ENCODE measurements at places on chromosomes 2 and 18.

GRCh38 chr2:60549928-60550177 is 3.6 kb downstream of the BCL11A start:
- no peak for DNase-seq

DNA sequence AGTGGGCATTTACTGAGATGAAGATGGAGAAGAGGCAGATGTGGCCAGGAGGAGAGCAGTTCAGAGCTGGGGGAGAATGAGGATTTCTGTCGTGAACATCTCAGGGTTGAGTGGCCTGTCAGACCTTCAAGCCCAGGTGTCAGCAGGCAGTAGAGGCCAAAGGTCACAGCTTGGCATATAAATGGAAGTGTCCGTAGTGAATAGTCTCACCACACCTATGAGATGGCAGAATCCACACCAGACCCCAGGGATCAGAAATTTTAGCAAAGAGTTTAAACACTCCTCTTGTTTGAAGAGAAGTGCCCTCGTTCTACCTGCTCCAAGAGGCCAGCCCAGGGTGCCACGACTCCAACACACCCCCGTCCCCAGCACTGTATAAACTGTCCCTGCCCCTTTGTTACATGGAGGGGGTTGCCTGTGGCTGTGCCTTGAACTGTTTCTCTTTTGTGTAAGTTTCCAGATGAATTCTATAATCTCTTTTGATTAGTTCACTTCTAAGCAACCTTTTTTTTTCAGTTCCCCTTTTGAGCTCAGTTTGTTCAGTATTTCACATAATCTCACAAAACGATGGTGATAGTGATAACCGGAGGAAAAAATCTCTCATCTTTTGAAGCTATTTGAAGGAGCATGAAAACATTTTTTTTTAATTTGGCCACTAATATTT is 69.0 kb upstream of the TTC39C start:
- no peak for DNase-seq

DNA sequence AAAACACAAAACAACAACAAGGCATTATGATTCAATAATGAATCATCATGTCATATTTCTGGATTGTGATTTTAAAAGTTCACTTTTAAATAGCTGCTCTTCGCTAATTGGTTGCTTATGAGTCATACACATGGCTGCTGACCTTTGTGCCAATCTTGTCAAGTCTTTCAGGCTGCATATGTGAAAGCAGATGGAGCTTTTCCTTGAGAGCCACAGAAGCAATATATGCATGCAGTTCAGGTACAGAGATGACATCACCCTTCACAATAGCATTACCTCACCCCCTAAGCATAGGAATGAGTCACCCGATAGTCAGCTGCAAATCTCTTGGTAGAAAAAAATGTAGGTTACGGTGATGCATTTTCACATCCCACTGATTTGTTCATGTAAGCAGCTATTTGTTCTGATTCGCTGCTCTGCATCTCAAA is 27.2 kb downstream of the EIF2AK3 start:
- DNase-seq, result no peak

- no peak for DNase-seq
Observed at GRCh38 chr2:162473986-162474385, 130.1 kb downstream of the GCA start.

DNA sequence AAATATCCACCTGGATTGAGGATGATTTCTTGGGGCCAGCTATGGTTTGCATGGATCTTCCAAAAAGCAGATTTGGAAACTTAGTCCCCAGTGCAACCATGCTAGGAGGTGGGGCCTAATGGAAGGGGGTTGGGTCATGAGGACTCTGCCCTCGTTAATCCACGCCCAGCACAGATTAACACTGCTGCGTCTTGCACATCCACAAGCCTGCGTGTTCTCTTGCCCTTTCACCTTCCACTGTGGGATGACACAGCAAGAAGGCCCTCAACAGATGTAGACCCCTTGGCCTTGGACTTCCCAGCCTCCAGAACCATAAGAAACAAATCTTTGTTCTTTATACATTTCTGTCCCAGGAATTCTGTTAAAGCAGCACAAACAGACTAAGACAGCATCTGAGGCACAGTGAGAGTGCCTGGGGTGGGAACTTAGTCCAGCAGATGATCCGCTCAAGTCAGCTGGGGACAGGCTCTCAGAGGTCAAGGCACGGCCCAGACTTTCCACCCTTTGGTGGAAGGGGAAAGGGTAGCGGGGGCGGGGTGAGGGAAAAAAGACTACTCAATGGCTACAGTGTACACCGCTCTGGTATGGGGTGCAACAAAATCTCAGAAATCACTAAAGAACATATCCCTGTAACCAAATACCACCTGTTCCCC is 2.4 kb downstream of the RAB17 start:
- no peak for DNase-seq

DNA sequence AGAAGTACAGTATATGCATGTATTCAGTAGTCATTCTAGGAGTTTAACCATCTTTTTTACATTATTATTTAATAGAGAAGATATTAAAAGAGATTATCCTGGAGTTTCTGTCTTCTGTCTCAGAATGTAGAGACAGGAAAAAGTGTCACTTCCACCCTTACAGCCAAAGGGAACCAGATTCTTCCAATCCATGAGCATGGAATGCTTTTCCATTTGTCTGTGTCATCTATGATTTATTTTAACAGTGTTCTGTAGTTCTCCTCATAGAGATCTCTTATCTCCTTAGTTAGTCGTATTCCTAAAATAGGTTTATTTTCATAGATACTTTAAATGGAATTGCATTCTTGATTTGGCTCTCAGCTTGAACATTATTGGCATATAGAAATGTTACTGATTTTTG is 959.5 kb upstream of the PIK3C3 start:
- DNase-seq, result no peak

DNA sequence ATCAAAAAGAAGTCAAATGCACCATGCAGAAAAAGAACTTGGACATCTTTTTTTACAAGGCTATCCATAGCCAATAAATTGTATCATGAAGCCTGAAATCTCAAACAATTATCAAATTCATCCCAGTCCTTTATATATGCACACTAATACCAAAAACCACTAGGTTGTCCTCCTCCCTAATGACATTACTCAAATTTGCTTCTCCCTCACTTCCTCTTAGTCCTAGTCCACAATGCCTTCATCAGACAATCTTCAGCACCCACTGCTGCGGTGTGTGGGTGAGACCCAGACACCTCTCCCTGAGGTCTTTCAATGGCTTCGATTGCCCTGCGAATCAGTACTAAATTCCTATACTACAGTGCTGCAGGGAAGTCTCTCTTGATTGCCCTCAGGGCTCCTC is 58.1 kb downstream of the CLASP1 start:
- no peak for DNase-seq

GRCh38 chr2:194610297-194610696 is 1046.7 kb upstream of the SLC39A10 start:
- DNase-seq, result no peak

DNA sequence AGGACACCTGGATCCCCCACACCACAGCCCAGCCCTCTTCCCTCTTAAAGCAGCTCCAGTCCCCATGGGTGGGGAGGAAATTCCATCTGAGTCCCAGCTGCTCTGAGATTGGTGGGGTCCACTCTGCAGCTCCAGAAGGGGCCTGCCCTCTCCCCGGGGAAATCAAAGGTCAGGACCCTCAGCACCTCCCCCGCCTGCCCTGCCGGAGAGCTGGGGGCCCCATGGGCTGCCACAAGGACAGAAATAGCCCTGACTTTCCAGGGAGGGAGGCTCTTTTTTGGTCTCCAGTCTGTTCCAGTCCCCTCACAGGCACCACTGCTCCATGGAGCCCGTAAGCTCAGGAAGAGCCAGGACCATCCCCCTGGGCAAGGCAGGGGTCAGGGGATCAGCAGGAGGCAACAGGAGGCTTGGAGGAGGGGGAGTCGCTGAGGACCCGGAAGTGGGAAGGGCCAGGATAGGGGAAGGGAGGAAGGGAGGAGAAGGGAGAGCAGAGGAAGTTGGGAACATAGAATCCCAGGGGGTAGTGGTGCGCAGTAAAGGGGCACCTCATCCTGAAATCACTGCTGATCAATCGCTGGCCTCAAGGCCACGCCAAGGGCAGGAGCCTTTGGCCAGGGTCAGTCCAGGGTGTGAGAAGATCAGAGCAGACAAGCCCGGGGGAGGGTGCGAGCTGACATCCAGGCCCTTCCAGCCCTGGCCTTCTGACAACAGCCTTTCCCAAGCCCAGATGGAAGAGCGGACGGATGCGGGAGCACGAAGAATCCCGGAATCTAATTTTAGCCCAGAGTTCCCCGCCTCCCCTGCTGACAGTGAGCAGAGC is 7.6 kb downstream of the ADRA2B start:
- DNase-seq, result no peak

DNA sequence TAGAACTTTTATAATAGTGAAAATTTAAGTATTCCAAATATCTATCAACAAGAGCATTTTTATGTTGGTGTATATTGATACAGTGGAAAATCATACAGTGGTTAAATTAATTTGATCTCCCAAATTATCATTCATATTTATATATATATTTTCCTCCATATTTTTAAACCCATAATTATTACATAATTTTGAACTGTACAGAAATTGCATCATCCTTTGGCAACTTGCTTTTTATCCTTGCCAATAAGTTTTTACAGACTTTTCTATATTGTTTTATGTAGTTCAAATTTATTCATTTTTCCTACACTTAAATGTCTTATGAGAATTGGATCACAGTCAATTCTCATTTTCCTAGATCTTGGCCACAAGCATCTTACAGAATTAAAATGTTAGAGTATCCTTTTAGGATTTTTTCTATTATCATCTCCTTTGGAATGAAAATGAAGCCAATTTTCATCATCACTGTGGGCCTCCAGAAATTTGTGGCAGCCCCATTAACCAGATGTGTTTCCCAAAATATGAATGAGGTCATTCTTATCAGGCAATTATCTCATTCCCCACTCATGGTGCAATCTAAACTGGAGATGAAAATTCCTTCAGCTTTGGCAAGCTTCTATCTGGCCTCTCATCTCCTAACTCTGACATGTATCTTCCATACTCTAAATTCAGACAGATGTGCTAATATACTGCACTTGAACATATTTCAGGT is 94.2 kb upstream of the DLGAP1 start:
- no peak for DNase-seq

- no peak for DNase-seq
Observed at GRCh38 chr2:176584333-176584732, 315.1 kb downstream of the MTX2 start.

DNA sequence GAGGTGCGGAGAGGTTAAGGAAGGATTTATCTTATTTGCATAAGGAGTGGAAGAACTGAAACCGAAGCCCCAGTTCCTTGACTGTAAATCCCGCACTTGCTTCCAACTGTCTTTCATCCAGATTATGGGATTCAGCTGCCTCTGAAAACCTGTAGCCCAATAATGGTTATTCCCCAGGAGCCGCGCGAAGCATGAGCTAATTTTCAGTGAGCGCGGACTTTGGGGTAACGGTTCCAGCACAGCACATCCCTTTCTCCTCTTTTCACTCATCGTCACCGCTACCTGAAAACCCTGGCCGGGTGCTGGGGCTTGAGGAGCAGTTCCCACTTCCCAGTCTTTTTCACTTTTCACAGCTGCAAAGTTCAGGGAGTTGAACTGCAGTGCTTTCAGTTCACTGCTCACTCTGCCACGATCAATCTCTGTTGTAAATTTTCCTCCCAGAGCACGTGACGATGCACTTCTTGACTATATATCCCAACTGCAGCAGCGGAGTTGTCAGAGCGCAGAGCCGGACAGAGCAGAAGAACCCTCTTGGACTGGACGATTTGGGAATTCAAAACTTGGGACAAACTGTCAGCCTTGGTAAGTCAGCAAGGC is at the start of gene KCNE4:
Gene KCNE4, plus strand, starts transcription at position 498 of the 597 bp plus-strand sequence. CDS start 641 bp downstream, outside the sequence.
- no peak for DNase-seq

DNA sequence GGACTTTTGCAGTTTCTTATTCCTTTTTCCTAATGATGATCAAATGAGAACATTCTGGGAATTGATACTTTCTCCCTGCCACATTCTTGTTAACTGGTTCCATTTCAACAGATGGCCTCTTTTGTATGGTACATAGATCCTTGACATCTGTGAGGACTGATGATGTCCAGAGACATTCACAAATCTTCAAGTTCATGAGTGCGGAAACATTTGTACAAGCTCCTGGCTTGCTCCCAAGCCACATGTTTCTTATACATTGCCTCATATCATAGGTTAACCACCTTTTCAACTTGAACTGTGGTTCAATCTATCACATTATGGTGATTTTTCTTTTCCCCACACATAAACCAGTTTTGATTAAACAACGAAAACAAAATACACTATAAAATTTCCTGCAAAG is 267.3 kb downstream of the CLIP4 start:
- no peak for DNase-seq

DNA sequence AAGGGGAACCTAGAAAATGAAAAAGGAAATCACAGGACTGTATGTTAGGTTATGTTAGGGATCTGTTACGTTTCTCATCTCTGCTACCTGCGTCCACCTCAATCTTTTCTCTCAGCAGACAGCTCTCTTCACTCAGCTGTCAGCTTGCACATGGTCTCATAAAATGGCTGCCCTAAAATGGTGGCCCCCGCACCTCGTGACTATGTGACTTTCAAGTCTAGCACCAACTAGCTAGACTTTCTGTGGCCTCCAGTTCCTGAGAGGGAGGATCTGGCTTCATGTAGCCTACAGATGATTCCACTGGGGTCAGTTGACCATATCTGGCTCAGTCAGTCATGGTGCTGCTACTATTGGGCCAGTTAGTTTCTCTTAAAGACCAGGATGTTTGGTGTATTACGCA is 147.2 kb upstream of the SLC1A4 start:
- no peak for DNase-seq

DNA sequence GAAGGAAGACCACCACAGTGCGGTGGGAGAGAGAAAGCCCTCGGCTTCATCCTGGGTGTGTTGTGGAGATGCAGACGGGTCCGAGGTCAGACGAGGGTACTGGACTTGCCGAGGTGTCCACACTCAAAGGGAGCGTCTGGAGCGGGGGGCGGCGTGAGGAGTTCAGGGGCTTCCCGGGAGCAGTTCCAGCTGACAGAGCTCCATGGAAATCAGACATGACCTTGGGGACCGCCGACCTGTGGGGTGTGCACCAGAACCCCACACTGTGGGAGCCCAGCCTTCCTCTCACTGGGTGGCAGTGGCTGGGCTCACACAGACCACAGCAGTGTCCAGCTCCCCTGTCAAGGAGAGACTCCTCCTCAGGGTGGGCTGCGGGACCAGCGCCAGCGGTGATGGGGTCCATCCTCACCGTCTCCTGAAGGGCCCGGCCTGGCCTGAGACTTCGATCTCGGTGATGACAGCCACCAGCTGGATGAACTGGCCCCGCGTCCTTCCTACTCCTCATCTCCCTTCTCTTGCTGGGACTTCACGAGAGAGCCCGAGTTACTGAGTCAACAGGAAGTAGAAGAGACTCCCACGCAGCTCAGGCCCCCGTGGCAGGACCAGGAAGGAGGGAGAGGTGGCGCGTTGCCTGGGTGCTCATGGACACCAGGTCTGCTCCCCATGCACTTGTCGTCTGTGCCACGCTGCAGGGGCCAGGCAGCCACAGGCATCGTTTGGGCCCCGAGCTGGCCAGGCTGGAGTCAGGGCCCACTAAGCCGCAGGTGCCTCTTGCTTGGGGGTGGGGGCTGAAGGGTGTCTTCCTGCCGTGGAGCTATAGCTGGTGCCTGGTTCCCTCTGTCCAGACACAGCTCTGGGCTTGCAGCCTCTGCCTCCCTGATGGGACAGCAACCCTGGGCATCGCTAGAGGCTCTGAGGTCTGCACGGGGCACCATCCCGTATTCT is 101.9 kb upstream of the CTDP1 start:
- no peak for DNase-seq

All from hippocampal formation (tissue), 2 donors.